ENCODE measurements at places on chromosomes 13 and 19.

DNA sequence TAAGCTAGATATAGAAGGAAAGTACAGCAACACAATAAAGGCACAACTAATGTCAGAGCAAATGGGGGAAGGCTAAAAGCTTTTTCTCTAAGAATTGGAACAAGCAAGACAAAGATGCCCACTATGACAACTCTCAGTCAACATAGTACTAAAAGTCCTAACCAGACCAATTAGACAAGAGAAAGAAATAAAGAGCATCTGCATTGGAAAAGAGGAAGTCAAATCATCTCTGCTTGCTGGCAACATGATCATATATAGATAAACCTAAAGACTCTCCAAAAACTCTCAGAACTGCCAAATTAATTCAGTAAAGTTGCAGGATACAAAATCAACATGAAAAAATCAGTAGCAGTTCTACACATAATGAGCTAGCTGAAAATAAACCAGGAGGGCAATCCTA lies 542.0 kb downstream of the DIAPH3 start:
- no peak for DNase-seq

- no peak for DNase-seq
Measured at GRCh38 chr13:91167706-91168385, 179.6 kb upstream of the MIR17HG start.

GRCh38 chr19:48329167-48329891 lies 4.0 kb downstream of the EMP3 start:
- peak; percentile 42 for DNase-seq

DNA sequence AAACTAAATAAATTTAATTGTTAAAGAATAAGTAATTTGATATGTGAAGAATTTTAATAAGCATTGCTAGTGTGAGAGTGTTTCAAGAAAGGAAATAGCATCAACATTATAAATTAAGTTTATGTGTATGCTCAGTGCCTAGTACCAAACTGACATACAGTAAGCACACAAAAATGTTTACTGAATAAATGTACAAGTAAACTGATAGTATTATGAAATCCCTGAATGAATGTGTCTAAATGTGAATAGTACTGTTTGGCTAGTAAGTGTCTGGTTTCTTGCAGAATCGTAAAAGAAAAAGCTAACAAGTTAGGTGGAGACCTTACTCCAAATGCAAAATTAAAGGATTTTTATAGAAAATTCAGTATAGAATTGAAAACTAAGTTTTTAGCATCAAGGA lies 233.6 kb downstream of the PCDH9 start:
- DNase-seq: no peak

DNA sequence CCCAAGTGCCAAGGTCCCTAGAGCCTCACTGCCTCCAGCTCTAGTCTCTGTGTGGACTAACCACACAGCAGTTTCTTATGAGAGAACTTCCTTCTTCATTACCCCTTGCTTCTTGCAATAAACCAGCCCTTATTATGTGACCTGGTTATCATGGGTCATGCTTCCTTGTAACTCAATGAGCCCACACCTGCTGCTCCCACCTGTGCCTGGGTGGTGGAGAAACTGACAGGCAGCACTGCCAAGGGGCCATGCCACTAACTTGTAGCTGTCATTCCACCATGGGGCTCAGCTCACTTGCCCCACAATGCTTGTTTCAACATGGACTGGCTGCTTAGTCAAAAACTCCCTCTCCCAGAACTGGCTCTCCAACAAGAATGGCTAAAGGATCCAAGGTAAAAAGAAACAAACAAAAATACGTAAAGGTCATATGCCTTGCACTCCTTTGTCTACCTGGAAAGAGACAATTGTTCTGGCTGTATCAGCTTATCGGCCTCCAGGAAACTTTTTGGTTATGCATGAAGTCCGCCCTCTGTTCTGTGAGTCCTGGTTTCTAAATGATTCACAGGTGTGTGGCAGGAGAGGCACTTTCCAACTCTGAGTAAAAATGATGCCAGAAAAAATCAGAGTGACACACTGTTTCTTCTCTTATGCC lies 446.4 kb downstream of the COG6 start:
- no peak for DNase-seq

Data from effector CD4-positive, alpha-beta T cell (primary cell).